ENCODE measurements at places on chromosomes 2 and 18. TPM values are rescaled to one million over a fixed set of nuclear protein-coding genes. Genes with fewer than 3 reads are reported as not detected.

Gene TWIST2
- total RNA-seq: 6.2 TPM

Gene TSPYL6
- total RNA-seq: not detected

Gene DTNA
- 197 TPM for total RNA-seq

Gene GPR45
- not detected for total RNA-seq

Gene RAX
- not detected for total RNA-seq

Gene ALK
- total RNA-seq: 0.16 TPM

All from right atrium auricular region (tissue), 2 donors.